Stimulated activated CD4-positive, alpha-beta T cell treated with anti-CD3 and anti-CD28 coated beads, Interleukin-1b, Interleukin-23, amount 100 ng/mL, for 1 hour (primary cell): ENCODE measurements at places on chromosomes 13 and 19.

GRCh38 chr19:19758164-19758563, 25.3 kb upstream of the ZNF14 start:
- DNase-seq, result no peak

- DNase-seq, result no peak
These were observed 9.0 kb downstream of the TMEM259 start for GRCh38 chr19:1011831-1012333.

GRCh38 chr13:50055454-50055853, 40.2 kb downstream of the KCNRG start:
- DNase-seq, result no peak

DNA sequence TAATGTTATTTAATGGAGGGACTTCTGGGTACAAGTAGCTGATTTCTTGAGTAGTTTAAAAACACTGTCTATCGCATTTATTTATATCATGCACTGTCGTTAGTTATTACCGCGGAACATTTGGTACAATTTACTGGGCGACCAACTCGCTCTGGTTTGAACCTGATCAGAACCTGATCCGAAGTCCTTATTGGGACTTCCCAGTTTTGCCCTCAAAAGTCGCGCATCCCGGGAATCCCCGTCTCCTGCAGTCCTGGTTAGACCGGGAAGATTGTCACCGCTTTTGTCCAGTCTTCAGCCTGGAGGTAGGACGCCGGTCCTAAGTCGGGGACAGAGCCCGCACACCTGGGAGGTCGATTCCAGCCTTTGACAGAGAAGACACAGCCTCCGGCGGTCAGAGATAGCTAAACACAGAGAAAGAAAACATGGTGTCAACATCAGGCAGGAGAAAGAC, 694 bp downstream of the CLN5 start:
- no peak for DNase-seq

GRCh38 chr19:48186015-48186414, 15.5 kb downstream of the ZSWIM9 start:
- DNase-seq, result no peak

DNA sequence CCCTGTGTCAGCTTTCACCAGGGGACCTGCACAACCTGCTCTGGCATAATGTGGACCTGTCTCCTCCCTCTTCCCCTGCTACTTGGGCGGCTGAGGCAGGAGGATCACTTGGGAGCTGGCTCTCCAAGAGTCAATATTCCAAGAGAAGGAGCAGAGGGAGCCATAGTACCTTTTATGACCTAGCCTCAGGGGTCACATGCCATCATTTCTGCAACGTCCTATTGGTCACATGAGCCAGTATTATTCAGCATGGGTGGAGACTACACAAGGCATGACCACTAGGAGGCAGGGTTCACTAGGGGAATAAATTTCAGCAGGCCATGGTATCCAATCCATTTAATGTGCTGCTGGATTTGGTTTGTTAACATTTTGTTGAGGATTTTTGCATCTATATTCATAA, 12.0 kb upstream of the SHFL start:
- no peak for DNase-seq

GRCh38 chr19:23203841-23204344, 46.3 kb downstream of the ZNF724 start:
- no peak for DNase-seq

DNA sequence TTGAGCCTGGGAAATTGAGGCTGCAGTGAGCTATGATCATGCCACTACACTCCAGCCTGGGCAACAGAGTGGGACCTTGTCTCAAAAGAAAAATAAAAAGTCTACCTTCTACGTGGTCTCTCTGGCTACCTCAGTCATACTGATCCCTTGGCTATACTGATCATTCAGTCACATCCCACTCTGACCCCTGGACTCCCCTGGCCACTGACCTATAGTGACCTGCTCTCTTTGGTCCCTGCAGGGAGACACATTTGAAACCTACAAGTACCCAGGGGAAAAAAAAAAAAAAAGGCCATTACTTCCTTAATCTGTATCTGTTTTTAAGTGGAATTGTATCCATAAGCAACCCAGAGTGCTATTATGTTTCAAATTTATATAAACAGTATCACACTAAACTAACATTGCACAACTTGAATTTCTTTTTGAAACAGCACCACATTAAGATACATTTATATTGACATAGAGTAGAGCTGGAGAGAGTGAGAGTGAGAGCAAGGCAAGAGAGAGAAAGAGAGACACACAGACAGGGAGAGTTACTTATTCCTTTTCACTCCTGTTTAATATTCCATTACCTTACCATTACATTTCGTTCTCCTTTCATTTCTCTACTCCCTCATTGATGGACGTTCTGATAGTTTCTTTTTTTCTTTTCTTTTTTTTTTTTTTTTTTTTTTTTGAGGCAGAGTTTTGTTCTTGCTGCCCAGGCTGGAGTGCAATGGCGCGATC, 23.7 kb upstream of the CERS4 start:
- DNase-seq, result no peak

GRCh38 chr19:12801466-12802266, at the start of the genes PRDX2 and THSD8:
Gene PRDX2 (minus strand): TSS chr19:12801800. CDS start chr19:12801261, 539 bp downstream.
Gene THSD8 (plus strand): TSS chr19:12802069. CDS start chr19:12802072, 3 bp downstream.
- peak; percentile 48 for DNase-seq

DNA sequence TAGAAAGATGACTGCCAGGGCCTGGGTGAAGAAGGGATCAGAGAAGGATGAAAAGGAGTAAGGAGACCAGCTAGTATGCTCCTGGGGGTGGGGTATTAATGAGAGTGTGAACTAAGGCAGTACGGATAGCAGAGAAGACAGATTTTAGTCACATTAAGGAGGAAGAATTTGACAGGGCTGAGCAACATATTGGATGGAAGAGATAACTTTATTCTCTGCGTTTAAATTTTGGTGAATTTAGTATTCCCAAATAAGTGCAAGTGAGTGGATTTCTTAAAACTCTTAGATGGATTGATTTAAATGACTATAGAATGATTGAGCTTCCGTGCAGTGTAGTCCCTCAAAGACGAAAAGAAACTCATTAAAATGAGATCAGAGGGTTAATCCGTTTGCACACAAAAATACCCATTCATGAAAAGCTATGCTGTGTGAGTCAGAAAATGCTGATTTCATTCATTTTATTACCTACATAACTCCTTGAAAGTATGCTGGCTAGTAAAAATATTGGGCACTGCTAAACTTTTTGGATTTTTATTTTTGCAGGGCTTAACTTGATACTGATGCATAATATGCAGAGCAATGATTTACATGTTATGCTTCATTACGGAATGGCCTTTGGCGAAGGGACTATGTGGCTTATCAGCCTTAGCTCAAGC, 54.1 kb downstream of the WDFY2 start:
- no peak for DNase-seq

GRCh38 chr13:36088001-36088400, 43.2 kb downstream of the DCLK1 start:
- DNase-seq, result no peak

DNA sequence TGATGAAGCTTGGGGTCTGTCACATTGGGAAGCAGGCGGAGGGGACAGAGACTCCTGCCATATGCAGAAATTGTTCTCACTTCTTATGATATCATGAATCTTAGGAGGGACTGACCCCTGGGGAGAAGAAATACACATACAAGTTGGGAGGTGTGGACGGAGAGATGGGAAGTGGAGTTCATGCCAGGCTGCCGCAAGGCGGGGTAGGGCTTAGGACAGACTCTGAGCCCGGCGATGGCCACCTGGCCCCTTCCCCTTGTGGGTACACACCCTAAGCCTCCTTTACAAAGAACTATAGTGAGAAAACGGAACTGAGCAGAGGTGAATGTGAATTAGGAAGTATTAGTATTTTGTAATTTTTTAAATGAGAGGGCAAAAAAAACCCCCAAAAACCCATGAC, 177.0 kb upstream of the IRS2 start:
- no peak for DNase-seq

DNA sequence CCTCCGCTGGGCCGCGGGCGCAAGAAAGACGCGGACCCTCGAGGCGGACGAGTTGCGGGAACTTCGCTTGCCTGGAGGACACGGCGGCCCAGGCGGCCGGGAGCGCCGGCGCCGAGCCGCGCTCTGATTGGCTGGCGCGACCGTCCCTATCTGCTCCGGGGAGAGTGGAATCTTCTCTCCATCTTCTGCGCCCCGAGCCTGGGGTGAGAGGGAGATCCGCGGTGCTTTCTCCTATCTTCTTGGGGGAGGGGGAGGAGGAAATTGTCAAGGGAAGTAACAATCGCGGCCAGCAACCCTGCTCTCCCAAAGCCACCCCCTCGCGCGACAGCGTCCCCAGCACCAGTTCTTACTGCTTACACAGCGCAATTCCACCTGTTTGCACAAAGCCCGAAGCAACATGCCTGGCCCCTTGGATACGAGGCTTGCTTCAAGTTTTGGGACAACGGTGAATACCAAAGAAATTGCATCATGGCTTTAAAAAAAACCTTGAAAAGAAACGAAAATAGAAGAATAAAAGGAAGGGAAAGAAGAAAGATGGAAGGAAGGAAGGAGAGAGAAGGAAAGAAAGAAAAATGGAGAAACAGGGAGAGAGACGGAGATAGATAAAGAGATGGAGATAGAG, 4.8 kb downstream of the SOX21 start:
- DNase-seq, result no peak

DNA sequence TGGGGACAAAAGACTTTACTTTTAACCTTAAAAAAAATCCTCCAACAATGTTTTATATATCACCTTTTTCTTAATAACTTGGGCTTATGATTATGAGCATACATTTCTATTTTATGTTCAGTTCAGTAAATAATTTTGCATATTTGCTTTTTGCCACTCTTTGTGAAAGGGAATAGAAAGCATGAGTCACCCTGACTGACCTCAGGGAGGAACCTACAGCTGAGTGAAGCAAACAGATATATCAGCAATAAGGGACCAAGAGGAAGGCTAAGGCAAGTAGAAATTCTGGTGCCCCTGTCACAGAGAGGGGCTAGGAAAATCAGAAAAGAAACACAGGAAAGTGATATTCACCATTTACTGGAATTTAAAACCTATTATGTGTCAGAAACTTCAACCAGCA, 37.2 kb upstream of the SOHLH2 start:
- no peak for DNase-seq

DNA sequence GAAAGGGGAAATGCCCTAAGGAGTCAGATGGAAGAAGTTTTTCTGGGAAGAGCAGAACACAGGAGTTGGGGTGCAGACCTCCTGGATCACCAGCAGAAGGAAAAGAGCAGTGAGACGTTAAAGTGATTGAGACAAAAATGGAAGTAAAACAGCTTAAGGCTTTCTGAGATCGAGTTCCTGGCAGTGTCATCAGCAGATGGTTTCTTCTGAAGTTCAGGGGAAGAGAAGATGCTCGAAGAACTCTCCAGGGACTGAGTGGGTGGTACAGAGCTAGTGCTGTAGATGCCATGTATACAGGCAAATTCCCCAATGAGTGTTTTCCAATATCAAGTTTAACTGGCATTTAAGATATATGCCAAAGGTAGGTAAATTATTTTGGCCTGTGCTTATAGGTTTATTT, 272.2 kb upstream of the KLF12 start:
- no peak for DNase-seq

- DNase-seq, result no peak
These were observed 3.8 kb upstream of the ZNF414 start for GRCh38 chr19:8517551-8518442.

DNA sequence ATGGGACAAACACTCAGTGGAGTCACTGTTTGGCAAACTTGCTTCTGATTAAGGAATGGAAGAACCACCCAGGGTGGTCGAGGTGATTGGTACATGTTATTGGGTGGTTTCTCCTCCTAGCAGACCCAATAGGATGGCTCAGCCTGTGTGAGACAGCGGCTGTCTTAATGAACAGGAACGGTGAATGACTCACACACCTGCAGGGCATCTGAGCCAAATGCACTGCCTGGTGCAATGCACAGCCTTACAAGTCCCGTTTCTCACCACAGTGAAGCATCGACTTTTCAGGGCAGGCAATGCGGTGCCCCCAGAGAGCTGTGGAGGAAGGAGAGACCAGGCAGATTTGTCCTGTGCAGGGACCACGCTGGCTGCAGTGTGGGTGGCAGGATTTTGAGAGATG, 238.5 kb downstream of the FGF9 start:
- DNase-seq, result no peak

GRCh38 chr13:27978301-27978968, 9.3 kb upstream of the CDX2 start:
- no peak for DNase-seq

DNA sequence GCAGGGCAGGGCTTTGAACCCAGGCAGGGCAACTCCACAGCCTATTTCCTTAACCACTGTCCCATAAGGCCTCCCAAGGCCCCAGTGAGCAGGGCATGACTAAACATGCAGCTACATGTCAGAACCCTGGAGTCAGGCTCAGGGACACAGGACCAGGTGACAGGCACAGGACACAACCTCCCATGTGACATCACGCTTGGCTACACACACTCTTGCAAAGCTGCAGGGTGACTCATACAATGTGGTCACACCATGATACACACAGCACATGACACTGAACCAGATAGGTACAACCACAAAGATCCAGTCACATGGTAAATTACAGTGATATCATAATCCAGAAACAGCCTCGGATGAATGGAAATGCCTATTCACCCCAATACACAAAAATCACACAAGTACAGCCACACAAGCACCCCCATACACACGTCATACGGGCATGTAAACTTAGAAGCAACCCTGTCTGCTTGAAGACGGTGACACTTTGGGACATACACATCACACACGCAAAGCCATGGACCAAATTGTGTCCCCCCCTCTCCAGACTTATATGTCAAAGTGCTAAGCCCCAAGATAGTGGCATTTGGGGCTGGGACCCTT, 14.5 kb downstream of the KLK4 start:
- DNase-seq, result no peak

DNA sequence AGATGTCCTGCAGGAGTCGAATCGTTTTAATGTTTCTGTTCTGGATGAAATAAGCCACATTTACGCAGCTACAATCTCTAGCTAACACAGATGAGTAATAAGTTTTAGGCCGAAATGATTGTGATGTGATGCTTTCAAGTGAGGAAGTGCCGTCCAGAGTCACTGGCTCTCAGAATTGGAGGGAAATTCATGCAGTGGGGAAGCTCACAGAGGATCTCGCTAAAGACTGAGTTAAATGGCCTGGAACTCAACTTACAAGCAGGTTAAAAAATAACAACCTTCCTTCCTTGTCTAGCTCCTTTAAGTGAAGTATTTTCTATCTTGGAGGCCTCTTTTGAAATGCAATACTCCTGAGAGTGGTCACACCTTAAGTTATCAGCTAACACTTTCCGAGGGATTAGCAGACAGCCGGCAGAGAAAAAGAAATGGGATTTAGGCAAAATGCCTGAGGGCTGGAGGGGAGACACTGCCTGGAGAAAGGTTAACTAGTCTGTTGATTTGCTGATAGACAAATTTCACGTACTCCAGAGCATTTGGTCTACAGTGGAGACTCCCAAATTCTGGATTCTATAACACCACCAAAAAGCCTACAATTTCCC, 74.2 kb downstream of the IRS2 start:
- DNase-seq, result no peak

GRCh38 chr13:44132710-44133109, 240.9 kb upstream of the SERP2 start:
- DNase-seq, result no peak

DNA sequence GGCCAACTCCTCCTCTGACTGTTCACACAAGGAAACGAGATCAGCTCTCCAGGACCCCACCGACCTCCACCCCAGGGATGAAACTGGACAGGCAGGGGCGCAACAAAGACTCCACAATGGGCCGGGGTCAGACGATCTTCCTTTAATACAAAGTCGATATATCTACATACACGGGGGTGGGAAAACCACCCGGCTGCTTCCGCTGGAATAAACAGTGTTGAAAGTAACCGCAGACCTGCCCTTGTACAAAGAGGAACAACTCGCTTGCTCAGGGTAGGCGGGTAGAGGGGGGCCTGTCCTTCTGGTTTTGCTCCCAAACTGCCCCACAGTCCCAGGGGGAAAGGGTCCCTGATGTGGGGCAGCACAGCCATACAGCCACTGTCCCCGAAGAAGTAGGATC, 135.2 kb downstream of the PTPRS start:
- DNase-seq, result no peak
